Ureter (tissue), 1 donor: ENCODE measurements at places on chromosomes 11 and 22. TPM values are rescaled to one million over a fixed set of nuclear protein-coding genes. Genes with fewer than 3 reads are reported as not detected.

DNA sequence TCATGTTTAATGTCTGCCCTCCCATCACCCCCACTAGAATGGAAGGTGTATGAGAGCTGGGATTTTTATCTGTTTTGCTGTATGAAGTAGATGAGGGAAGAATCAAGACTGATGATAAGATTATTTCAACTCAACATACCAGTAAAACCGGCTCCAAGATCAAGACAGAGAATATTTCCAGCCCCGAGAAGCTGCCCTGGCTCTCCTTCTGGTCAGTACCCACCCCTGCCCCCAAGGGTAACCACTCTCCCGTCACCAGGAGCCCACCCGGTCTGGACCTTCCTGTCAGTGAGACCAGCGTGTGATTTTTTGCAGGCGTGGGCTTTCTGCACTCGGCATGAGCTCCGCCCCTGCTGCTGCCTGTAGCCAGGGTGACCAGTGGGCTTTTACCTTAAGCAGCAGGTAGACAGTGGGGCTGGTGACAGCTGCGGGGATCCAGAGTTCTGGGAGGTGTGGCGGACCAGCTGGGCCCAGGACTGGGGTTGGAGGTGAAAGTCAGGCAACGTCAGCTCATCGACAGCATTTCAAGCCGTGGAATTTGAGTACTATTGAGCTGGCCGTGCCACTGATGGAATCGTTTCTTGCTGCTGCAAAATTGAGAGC is 25.6 kb downstream of the RPL3 start:
- no peak for DNase-seq

- no peak for DNase-seq
These were observed 868.7 kb upstream of the CHORDC1 start for GRCh38 chr11:91091563-91091962.

GRCh38 chr11:115848080-115848479 is 343.9 kb upstream of the CADM1 start:
- DNase-seq, result no peak

DNA sequence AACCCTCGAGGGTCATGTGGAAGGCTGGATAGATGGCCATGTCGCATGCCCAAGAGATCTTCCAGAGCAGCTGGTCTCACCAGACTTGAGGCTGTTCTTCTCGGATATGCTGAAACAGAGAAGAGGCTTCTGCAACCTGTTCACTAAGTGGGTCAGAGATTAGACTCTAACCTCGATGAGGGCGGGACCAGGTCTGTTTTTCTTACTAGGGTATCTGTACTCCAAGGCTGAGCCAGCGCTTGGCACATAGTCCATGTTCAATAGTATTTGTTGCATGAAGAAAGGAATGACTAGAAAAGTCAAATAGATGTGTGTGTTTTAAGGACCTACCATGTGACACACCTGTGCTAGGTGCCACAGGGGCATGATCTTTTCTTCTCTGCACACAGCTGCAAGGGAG is 43.6 kb downstream of the ABTB2 start:
- no peak for DNase-seq

- no peak for DNase-seq
These were observed 164.4 kb upstream of the ZBED5 start for GRCh38 chr11:11022125-11022730.

- DNase-seq, result no peak
These were observed 79.1 kb upstream of the SCUBE2 start for GRCh38 chr11:9170450-9170849.

DNA sequence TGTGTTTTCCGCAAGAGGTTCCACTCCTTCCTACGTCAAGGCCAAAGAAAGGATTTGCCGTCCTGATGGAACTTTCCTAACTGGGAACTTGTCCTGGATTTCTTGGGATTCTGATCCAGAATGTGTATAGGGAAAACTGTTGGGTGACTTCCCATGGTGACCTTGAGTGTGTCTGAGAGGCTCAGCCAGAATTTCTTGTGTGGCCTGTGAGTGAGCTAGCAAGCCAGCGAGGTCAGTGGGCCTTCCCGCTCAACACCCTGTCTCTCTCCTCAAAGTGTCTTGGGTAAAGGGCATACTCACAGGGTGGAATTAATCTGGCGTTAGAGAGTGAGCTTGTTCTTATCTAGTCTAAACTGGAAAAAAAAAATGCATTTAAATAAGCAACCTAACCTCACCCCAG is 20.4 kb downstream of the ZNRF3 start:
- no peak for DNase-seq

DNA sequence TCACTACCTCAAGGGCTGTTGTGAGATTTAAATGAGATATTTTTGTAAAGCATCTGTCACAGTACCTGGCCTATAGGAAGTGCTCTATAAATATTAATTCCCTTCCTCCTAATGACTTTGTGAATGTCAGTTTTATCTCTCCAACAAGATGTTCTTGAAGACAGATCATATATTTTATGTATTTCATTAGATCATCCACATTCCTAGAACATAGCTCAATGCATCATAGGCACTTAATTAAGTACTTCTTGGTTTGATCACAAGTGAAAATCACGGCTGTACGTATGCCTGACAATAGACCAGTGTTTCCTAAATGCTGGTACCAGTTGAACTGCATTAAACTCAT is 49.9 kb downstream of the RAB30 start:
- DNase-seq, result no peak

- no peak for DNase-seq
These were observed 352.7 kb downstream of the NTM start for GRCh38 chr11:131723088-131723487.

DNA sequence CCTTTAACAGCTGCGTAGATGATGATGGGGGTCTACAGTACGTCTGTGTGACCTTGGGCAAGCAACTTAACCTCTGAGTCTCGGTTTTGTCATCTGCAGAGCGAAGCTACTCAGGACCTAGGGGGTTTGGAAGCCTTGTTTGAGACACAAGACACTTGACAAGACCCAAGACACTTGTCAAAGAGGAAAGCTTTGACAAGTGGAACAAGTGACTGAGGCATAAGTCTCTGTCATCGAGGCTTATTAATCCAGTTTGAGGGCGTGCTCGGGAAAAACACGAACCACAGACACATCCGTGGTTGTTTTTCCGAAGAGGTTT is 732 bp upstream of the PC start:
- no peak for DNase-seq

- no peak for DNase-seq
These were observed 8.5 kb upstream of the SH3BP1 start for GRCh38 chr22:37630839-37631435.

- no peak for DNase-seq
These were observed 689 bp downstream of the RAB39A start for GRCh38 chr11:107928767-107929507.

The POLR3H gene
- total RNA-seq, result 54.2 TPM

The KRTAP5-2 gene
- total RNA-seq, result not detected

The SLC43A3 gene
- total RNA-seq, result 27.2 TPM
